ENCODE measurements at places on chromosomes 4 and X. TPM values are rescaled to one million over a fixed set of nuclear protein-coding genes. Genes with fewer than 3 reads are reported as not detected.

DNA sequence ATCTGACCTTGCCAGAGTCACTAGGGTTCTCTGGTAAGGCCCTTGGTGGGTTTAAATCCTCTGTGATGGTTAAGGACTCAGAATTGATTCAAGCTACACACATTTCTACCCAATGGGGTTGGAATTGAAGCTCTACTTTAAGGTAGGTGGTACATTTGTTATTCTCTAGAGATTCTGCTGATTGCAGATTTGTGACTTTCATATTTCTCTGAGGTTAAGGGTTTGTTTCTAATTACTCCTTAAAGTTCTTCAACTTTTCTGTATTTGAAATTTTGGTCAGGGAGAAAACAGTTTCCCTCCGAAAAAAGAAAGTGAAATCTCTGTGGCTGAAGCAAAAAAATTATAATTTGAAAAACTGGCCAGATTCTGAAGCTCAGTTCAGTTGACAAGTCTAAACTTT is 25.8 kb upstream of the USP46 start:
- DNase-seq, result no peak
- peaks cover 10% of the 10 kb centered on the region for H3K27me3 ChIP-seq
- H3K4me3 ChIP-seq, result no peak overlapping the region
- H3K4me1 ChIP-seq, result no peaks in the 10 kb centered on the region
- H3K27ac ChIP-seq, result no peak overlapping the region

GRCh38 chr4:82773057-82773456 is 25.5 kb downstream of the SCD5 start:
- DNase-seq, result no peak
- H3K27ac ChIP-seq, result no peak overlapping the region
- H3K27me3 ChIP-seq, result peaks cover 12% of the 10 kb centered on the region
- no peak overlapping the region for H3K4me3 ChIP-seq

GRCh38 chr4:97305351-97305750 is 837.9 kb downstream of the STPG2 start:
- peaks cover under 1% of the 10 kb centered on the region for H3K36me3 ChIP-seq
- DNase-seq, result no peak
- H3K27ac ChIP-seq, result no peak overlapping the region
- H3K27me3 ChIP-seq, result no peaks in the 10 kb centered on the region
- no peak overlapping the region for H3K4me3 ChIP-seq
- no peaks in the 10 kb centered on the region for H3K4me1 ChIP-seq

GRCh38 chr4:177228599-177228998 is 81.1 kb upstream of the NEIL3 start:
- no peaks in the 10 kb centered on the region for H3K27me3 ChIP-seq
- H3K36me3 ChIP-seq, result no peaks in the 10 kb centered on the region
- DNase-seq, result no peak
- H3K4me1 ChIP-seq, result peaks cover 7% of the 10 kb centered on the region
- peak overlapping the region; percentile 81 for H3K4me3 ChIP-seq
- no peak overlapping the region for H3K27ac ChIP-seq

The BCORL1 gene
- 9.9 TPM for total RNA-seq

- H3K27ac ChIP-seq, result peak overlapping the region; percentile 19
- DNase-seq, result no peak
- H3K4me1 ChIP-seq, result peaks cover 27% of the 10 kb centered on the region
- H3K36me3 ChIP-seq, result no peaks in the 10 kb centered on the region
- peaks cover 19% of the 10 kb centered on the region for H3K27me3 ChIP-seq
- H3K4me3 ChIP-seq, result no peak overlapping the region
These were observed 18.5 kb downstream of the VSIG4 start for GRCh38 chrX:66021401-66021764.

GRCh38 chr4:146485968-146486367 is 35.8 kb downstream of the SLC10A7 start:
- H3K4me3 ChIP-seq, result no peak overlapping the region
- no peaks in the 10 kb centered on the region for H3K27me3 ChIP-seq
- peaks cover 48% of the 10 kb centered on the region for H3K4me1 ChIP-seq
- DNase-seq, result no peak
- peak overlapping the region; percentile 27 for H3K27ac ChIP-seq

- no peaks in the 10 kb centered on the region for H3K4me1 ChIP-seq
- no peaks in the 10 kb centered on the region for H3K27me3 ChIP-seq
- no peak overlapping the region for H3K4me3 ChIP-seq
- H3K27ac ChIP-seq, result no peak overlapping the region
These were observed 731.8 kb downstream of the KCTD8 start for GRCh38 chr4:43716721-43717395.

The CLGN gene
- total RNA-seq, result 0.14 TPM

The GRK4 gene
- 3.8 TPM for total RNA-seq

DNA sequence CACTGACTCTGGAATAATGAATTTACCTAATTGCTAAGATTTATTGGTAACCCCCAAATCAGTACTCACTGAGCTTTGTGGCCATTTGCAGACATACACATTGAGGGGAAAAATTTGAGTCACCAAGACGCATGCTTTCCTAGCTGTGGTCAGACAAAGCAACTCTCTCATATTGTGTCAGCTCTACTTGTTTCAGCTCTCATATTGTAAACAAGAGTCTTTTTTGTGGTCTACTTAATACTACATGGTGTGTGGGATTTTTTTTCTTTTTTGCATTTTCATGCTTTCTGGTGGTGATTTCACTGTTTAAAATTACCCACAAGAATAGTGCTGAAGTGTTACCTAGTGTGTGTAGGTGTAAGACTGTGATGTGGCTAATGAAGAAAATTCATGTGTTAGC is 428.2 kb upstream of the GALNT7 start:
- no peaks in the 10 kb centered on the region for H3K4me1 ChIP-seq
- H3K27me3 ChIP-seq, result no peaks in the 10 kb centered on the region
- H3K36me3 ChIP-seq, result peaks cover 4% of the 10 kb centered on the region
- no peak for DNase-seq

- H3K4me1 ChIP-seq, result no peaks in the 10 kb centered on the region
- no peaks in the 10 kb centered on the region for H3K36me3 ChIP-seq
- DNase-seq, result no peak
These were observed 7.0 kb upstream of the FGFBP1 start for GRCh38 chr4:15945516-15945915.

DNA sequence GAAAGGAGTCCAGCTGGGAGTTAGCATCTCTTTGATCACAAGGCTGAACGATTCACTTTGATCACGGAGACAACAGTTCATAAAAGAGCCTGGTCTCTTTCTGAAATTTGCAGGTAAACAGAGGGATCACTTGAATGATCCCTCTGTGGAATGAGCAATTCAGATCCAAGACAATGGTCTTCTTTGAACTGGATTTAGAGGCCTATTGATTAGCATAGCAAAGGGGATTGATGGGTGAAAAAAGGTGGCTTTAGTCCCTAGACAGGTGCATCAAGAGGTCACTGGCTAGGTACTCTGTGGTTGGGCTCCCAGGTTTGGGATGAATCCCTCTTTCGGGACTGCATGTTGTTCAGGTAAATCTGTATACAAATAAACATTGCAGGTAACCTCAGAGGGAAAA is 223.8 kb upstream of the TAPT1 start:
- H3K27ac ChIP-seq, result no peak overlapping the region
- H3K4me1 ChIP-seq, result no peaks in the 10 kb centered on the region

GRCh38 chr4:93897559-93897958 is 69.0 kb downstream of the ATOH1 start:
- H3K27ac ChIP-seq, result no peak overlapping the region
- no peaks in the 10 kb centered on the region for H3K27me3 ChIP-seq
- H3K36me3 ChIP-seq, result no peaks in the 10 kb centered on the region
- H3K4me1 ChIP-seq, result no peaks in the 10 kb centered on the region
- no peak overlapping the region for H3K4me3 ChIP-seq

- no peak for DNase-seq
- H3K27me3 ChIP-seq, result peaks cover 75% of the 10 kb centered on the region
- H3K4me3 ChIP-seq, result no peak overlapping the region
- no peaks in the 10 kb centered on the region for H3K36me3 ChIP-seq
- no peak overlapping the region for H3K27ac ChIP-seq
- H3K4me1 ChIP-seq, result peaks cover 8% of the 10 kb centered on the region
These were observed 3.4 kb downstream of the SEPTIN11 start for GRCh38 chr4:76952656-76953582.

- no peaks in the 10 kb centered on the region for H3K36me3 ChIP-seq
- DNase-seq, result no peak
- peaks cover 21% of the 10 kb centered on the region for H3K4me1 ChIP-seq
- no peak overlapping the region for H3K27ac ChIP-seq
These were observed 4.3 kb downstream of the TMPRSS11E start for GRCh38 chr4:68451246-68452211.

GRCh38 chr4:8580321-8581093 is at the start of gene GPR78:
GPR78 (plus strand) TSS chr4:8580392; CDS start chr4:8580983, 591 bp downstream.
- no peak within 1 kb of the TSS for H3K27ac ChIP-seq
- H3K27me3 ChIP-seq, result peaks cover 22% of the 10 kb centered on the region
- H3K4me1 ChIP-seq, result no peaks in the 10 kb centered on the region
- H3K36me3 ChIP-seq, result no peaks in the 10 kb centered on the region
- peak; percentile 50 for DNase-seq

GRCh38 chrX:149453030-149453429 is 52.1 kb downstream of the IDS start:
- H3K4me1 ChIP-seq, result no peaks in the 10 kb centered on the region
- DNase-seq, result no peak
- no peak overlapping the region for H3K4me3 ChIP-seq
- H3K36me3 ChIP-seq, result peaks cover 2% of the 10 kb centered on the region
- no peak overlapping the region for H3K27ac ChIP-seq

DNA sequence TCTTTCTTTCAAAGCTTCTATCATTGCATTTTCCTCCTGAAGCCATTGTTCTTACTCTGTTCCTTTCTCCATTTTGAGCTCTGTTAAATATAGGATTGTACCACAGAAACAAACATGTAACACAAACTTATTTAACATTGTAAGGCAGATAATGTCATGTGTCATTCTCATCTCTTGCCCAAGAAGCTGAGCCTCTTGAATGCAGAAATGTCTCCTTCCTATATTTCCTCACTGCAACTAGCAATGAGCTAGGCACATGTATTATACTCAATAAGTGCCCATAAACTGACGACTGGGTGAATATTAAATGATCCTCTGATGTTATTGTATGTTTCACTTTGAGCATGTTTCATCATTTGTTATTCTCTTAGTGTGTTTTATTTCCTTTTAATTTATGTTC is 56.7 kb upstream of the SLC7A11 start:
- H3K27ac ChIP-seq, result no peak overlapping the region
- peaks cover 7% of the 10 kb centered on the region for H3K27me3 ChIP-seq
- H3K4me1 ChIP-seq, result no peaks in the 10 kb centered on the region
- no peaks in the 10 kb centered on the region for H3K36me3 ChIP-seq
- no peak overlapping the region for H3K4me3 ChIP-seq

DNA sequence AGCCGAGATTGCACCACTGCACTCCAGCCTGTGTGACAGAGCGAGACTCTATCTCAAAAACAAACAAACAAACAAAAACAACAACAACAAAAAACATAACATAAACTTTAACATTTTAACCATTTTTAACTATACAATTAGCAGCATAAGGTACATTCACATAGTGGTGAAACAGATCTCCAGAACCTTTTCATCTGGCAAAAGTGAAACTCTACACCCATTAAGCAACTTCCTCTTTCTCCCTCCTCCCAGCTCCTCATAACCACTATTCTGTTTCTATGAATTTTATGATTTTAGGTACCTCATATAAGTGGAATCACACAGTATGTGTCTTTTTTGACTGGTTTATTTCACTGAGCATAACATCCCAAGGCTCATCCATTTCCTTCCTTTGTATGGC is 103.6 kb downstream of the FAM13A start:
- H3K36me3 ChIP-seq, result no peaks in the 10 kb centered on the region
- H3K27me3 ChIP-seq, result no peaks in the 10 kb centered on the region
- H3K4me3 ChIP-seq, result no peak overlapping the region
- no peak for DNase-seq

- H3K36me3 ChIP-seq, result no peaks in the 10 kb centered on the region
- no peak overlapping the region for H3K4me3 ChIP-seq
- H3K27ac ChIP-seq, result no peak overlapping the region
- peaks cover 14% of the 10 kb centered on the region for H3K4me1 ChIP-seq
These were observed 166.1 kb downstream of the AFAP1 start for GRCh38 chr4:7773401-7774180.

The SPATA18 gene
- not detected for total RNA-seq

The USP17L11 gene
- not detected for total RNA-seq

DNA sequence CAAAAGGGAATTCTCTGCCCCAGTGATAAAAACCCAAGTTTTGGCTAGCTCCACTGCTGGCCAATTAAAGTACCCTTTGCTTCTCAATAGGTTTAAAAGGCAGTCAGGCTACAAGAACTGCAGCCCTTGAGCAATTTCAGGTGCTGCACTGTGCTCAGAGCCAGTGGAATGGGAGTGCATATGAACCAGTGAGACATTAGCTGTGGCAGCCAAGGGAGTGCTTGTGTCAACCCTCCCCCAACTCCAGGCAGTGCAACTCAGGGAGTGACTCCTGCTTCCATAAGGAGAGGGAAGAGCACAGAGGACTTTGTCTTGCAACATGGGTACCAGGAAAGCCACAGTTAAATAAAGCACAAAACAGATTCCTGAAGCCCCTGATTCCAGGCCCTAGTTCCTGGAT is 61.6 kb upstream of the VAMP7 start:
- H3K27ac ChIP-seq, result no peak overlapping the region
- no peak for DNase-seq
- no peaks in the 10 kb centered on the region for H3K4me1 ChIP-seq

- DNase-seq, result no peak
- no peak overlapping the region for H3K27ac ChIP-seq
- H3K4me1 ChIP-seq, result no peaks in the 10 kb centered on the region
- H3K4me3 ChIP-seq, result no peak overlapping the region
- no peaks in the 10 kb centered on the region for H3K27me3 ChIP-seq
These were observed 47.7 kb upstream of the MGST2 start for GRCh38 chr4:139617702-139618490.

GRCh38 chrX:9848718-9849479 is 62.7 kb downstream of the SHROOM2 start:
- no peaks in the 10 kb centered on the region for H3K36me3 ChIP-seq
- H3K4me3 ChIP-seq, result no peak overlapping the region
- H3K4me1 ChIP-seq, result no peaks in the 10 kb centered on the region
- peaks cover 28% of the 10 kb centered on the region for H3K27me3 ChIP-seq
- no peak for DNase-seq

- H3K4me3 ChIP-seq, result no peak overlapping the region
- no peak overlapping the region for H3K27ac ChIP-seq
- no peak for DNase-seq
- no peaks in the 10 kb centered on the region for H3K36me3 ChIP-seq
- no peaks in the 10 kb centered on the region for H3K27me3 ChIP-seq
These were observed 1900.8 kb upstream of the PCDH10 start for GRCh38 chr4:131248314-131248713.

DNA sequence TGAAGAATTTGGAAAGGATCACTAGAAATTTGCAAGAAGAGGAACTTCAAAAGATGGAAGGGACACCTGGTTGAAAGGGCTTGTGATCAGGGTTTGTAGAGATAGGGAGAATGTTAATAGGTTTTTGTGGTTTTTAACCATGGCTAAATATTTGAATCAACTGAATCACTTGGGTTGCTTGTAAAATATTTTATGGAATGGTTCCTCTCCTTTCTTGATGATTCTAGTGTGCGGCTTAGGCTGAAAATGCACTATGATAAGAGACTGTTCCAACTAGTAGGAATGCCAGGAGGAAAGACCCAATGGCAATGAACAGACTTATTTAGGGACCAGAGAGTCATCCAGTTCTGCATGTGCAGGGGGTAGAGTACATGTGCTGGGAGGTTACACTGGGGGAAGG is 408.2 kb downstream of the ARHGAP24 start:
- no peak overlapping the region for H3K27ac ChIP-seq
- H3K36me3 ChIP-seq, result no peaks in the 10 kb centered on the region
- no peaks in the 10 kb centered on the region for H3K4me1 ChIP-seq
- DNase-seq, result no peak
- H3K27me3 ChIP-seq, result no peaks in the 10 kb centered on the region

The MAGEB17 gene
- total RNA-seq, result not detected

The NAP1L5 gene
- 5.0 TPM for total RNA-seq

GRCh38 chrX:128464116-128464515 is 411.9 kb upstream of the ACTRT1 start:
- no peaks in the 10 kb centered on the region for H3K4me1 ChIP-seq
- H3K27ac ChIP-seq, result no peak overlapping the region
- no peak overlapping the region for H3K4me3 ChIP-seq
- no peaks in the 10 kb centered on the region for H3K27me3 ChIP-seq
- no peaks in the 10 kb centered on the region for H3K36me3 ChIP-seq
- DNase-seq, result no peak

Measured in activated T-cell treated with anti-CD3 and anti-CD28 coated beads, Interleukin-2, amount 50 U/mL, for 72 hours (primary cell).